Transverse colon (tissue), 4 donors: ENCODE measurements at places on chromosomes 2 and 18. TPM values are rescaled to one million over a fixed set of nuclear protein-coding genes. Genes with fewer than 3 reads are reported as not detected.

- H3K4me1 ChIP-seq = no peaks in the 10 kb centered on the region
- H3K27me3 ChIP-seq = no peaks in the 10 kb centered on the region
- H3K36me3 ChIP-seq = no peaks in the 10 kb centered on the region
- no peak overlapping the region for H3K4me3 ChIP-seq
These were observed 40.3 kb upstream of the KLF7 start for GRCh38 chr2:207206011-207206410.

The CCDC141 gene
- total RNA-seq = 1.3 TPM

DNA sequence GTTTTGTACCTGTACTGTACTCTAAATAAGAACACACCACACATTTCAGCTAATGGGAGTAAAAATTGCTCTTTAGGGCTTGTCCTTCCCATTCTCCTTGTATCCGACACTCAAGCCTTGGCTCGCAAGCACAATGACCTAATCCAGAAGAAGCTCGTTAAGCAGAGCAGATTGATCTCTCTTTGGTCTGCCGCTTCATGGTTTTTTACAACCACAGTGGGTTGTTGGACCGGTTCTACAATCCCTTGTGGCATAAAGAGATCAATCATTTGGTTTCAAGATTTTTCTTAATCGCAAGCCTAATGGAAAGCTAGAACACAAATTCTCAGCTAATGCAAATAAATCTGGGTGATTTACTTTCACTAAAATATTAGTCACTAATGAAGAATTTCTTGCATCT lies 662.1 kb downstream of the LRP1B start:
- no peaks in the 10 kb centered on the region for H3K27me3 ChIP-seq
- no peak overlapping the region for H3K27ac ChIP-seq
- no peaks in the 10 kb centered on the region for H3K4me1 ChIP-seq
- H3K36me3 ChIP-seq = no peaks in the 10 kb centered on the region
- no peak overlapping the region for H3K4me3 ChIP-seq

DNA sequence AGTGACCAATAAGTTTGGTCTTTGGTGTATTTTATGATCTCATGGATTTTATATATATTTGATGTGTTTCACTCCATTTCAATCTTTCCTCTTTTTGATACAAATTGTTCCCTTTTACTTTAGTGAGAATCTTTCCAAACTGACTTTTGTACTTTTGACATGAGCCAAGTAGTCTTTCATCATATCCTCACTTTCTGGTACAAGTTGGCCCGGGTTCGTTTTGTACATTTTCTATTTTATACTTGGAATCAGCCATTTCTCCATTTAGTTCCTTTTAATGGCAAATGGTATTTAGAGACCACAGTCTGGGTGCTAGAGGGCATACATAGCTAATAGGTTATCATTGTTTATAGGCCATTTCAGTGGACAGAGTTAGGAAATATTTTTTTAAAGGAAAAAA lies 147.9 kb upstream of the MYO3B start:
- DNase-seq = no peak
- no peaks in the 10 kb centered on the region for H3K27me3 ChIP-seq
- no peaks in the 10 kb centered on the region for H3K4me1 ChIP-seq
- H3K4me3 ChIP-seq = no peak overlapping the region
- H3K36me3 ChIP-seq = peaks cover 8% of the 10 kb centered on the region
- H3K27ac ChIP-seq = no peak overlapping the region

DNA sequence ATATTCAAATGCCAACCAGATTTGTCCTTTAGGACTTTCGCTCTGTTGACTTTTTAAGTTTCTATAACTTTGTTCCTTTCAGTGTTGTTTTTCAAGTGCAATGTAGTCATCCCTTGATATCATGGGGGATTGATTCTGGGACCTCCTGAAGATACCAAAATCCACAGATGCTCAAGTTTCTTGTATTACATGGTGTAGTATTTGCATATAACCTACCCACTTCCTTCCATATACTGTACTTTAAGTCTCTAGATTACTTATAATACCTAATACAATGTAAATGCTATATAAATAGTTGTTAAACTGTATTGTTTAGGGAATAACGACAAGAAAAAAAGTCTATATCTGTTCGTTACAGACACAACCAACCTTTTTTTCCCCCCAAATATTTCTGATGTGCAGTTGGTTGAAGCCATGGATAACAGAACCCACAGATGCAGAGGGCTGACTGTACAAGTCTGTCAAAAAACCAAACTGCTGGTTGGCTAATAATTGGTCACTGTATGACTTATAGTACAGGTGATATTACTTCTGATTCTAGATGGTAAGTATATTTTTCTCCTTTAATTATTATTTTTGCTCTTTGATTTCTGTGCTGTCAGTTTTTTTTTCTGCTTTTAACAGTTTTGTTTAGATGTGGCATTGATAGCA lies 201.7 kb upstream of the STON1 start:
- no peak overlapping the region for H3K27ac ChIP-seq
- H3K4me1 ChIP-seq = peaks cover 11% of the 10 kb centered on the region
- H3K27me3 ChIP-seq = no peaks in the 10 kb centered on the region
- no peak overlapping the region for H3K4me3 ChIP-seq
- DNase-seq = no peak
- no peaks in the 10 kb centered on the region for H3K36me3 ChIP-seq

GRCh38 chr18:58557008-58557435 lies 71.9 kb downstream of the ALPK2 start:
- H3K27ac ChIP-seq = no peak overlapping the region
- no peak overlapping the region for H3K4me3 ChIP-seq
- DNase-seq = no peak
- no peaks in the 10 kb centered on the region for H3K27me3 ChIP-seq
- no peaks in the 10 kb centered on the region for H3K36me3 ChIP-seq

- no peak for DNase-seq
- no peak overlapping the region for H3K27ac ChIP-seq
- no peak overlapping the region for H3K4me3 ChIP-seq
- peaks cover 4% of the 10 kb centered on the region for H3K4me1 ChIP-seq
- no peaks in the 10 kb centered on the region for H3K36me3 ChIP-seq
- H3K27me3 ChIP-seq = no peaks in the 10 kb centered on the region
These were observed 74.7 kb upstream of the IGFBP5 start for GRCh38 chr2:216770050-216770449.

The CD302 gene
- 19.1 TPM for total RNA-seq
